Neural crest cell (in vitro differentiated cells): ENCODE measurements at places on chromosomes 5 and 9. TPM values are rescaled to one million over a fixed set of nuclear protein-coding genes. Genes with fewer than 3 reads are reported as not detected.
A peak's percentile ranks its signal among the peaks of the same experiment; 100 is the strongest.

HTR4 gene
- total RNA-seq = not detected in 2 replicates

- DNase-seq = no peak
Observed at GRCh38 chr9:98230304-98230703, 25.1 kb downstream of the TBC1D2 start.

- no peak for DNase-seq
Observed at GRCh38 chr5:132364319-132364718, 5.2 kb upstream of the SLC22A5 start.

GRCh38 chr9:18075253-18075952 lies 398.6 kb upstream of the ADAMTSL1 start:
- no peak for DNase-seq

DNA sequence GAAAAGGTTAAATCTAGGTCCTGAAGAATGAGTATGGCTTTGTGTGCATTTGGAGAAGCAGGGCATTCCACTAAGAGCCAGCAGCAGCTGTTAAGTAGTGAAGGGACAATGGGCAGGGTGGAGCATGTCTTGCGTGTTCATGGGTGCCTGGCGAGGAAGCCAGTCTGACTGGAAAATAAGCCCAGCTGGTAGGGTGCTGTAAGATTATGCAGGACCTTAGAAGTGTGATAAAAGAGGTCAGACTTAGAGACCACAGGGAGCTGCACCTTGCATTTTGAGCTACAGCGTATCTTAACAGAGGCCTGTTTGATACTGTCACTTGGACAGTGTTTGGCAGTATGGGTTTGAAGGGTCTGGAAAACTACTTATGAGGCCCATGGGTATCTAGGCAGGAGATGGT lies 131.7 kb upstream of the ELL2 start:
- no peak for DNase-seq

DNA sequence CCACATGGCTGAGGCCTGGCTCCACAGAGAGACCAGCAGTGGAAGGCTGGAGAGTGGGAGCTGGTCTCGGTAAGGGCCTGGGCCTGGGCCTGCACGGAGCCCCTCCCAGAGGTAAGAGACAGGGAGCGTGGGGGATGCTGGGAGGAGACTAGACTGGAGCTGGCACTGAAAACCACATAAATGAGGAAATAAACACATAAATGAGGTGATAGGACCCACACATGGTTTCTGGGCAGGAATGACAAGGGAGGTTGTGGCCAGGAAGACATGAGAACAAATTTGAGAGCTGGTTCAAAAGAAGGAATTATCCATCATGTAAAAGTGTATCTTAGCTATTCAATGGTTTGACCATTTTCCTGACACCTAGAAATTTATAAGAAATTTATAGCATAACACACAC lies 451.7 kb upstream of the DAP start:
- no peak for DNase-seq

GRCh38 chr9:130624154-130624553 lies 40.2 kb upstream of the PRDM12 start:
- no peak for DNase-seq

DNA sequence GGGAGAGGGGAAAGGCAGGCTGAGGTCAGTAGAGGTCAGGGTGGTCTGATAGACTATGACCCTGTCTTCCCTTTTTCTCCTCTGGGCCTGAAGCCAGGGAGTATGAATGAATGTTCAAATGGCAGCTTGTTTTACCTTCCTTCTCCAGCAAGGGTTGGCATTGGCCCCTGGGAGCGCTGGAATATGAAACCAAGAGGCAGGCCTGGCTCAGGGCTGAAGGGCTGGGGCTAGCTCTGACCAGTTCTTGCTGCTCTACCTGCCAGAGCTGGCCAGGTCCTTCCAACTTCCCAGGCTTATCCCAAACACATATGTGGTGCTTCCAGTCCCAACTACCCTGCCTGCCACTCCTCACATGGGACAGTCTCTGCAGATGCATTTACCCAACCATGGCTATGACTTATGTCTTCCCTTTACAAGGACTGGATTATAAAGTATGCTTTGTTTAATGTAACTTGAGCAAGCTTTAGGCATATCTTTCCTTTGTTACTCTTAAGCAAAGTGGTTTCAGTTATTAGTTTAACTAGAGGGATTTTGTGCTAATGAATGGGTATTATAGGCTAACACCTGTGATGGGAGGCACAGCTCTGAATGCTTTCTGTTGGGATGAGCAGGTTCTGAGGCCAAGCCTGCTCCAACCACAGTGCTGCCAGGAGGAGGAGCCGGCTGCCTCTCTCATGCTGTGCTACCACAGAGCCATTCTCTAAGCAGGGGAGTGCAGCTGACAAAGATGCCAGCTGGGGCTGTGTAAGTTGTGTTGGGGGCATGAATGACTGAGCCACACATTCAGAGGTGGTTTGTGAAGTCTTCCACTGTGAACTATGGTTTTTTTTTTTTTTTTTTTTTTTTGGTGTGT lies 6.1 kb downstream of the CCNI2 start:
- DNase-seq = no peak

MLLT3 gene
- total RNA-seq = 53.7 and 57.3 TPM in 2 replicates

DNA sequence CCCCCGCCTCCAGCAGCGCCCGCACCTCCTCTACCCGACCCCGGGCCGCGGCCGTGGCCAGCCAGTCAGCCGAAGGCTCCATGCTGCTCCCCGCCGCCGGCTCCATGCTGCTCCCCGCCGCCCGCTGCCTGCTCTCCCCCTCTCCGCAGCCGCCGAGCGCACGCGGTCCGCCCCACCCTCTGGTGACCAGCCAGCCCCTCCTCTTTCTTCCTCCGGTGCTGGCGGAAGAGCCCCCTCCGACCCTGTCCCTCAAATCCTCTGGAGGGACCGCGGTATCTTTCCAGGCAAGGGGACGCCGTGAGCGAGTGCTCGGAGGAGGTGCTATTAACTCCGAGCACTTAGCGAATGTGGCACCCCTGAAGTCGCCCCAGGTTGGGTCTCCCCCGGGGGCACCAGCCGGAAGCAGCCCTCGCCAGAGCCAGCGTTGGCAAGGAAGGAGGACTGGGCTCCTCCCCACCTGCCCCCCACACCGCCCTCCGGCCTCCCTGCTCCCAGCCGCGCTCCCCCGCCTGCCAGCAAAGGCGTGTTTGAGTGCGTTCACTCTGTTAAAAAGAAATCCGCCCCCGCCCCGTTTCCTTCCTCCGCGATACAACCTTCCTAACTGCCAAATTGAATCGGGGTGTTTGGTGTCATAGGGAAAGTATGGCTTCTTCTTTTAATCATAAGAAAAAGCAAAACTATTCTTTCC lies 19.3 kb downstream of the CDKN2A start:
- DNase-seq = no peak

SV2C gene
- 0.33 and 0.66 TPM in 2 replicates for total RNA-seq

DNA sequence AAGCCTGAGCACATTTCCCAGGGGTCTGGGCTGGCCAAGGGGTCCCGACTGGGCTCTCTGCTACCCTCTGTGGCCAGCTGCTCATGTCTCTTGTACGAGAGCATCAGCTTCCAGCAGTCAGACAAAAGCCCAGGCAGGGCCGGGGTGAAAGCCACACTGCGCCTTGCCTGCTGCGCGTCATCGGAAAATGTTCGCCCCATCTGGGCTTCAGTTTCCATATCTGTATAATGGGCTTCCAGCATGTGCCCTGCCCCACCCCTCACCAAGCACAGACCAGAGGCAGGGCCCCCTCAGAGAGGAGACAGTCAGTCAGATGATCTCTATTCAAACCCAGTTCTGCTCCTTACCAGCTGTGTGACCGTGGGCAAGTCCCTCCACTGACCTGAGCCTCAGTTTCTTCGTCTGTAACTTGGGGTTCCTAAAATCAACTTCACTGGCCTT lies 8.0 kb upstream of the GRHPR start:
- DNase-seq = no peak

C9orf50 gene
- total RNA-seq = 0.26 and 0.27 TPM in 2 replicates

DNA sequence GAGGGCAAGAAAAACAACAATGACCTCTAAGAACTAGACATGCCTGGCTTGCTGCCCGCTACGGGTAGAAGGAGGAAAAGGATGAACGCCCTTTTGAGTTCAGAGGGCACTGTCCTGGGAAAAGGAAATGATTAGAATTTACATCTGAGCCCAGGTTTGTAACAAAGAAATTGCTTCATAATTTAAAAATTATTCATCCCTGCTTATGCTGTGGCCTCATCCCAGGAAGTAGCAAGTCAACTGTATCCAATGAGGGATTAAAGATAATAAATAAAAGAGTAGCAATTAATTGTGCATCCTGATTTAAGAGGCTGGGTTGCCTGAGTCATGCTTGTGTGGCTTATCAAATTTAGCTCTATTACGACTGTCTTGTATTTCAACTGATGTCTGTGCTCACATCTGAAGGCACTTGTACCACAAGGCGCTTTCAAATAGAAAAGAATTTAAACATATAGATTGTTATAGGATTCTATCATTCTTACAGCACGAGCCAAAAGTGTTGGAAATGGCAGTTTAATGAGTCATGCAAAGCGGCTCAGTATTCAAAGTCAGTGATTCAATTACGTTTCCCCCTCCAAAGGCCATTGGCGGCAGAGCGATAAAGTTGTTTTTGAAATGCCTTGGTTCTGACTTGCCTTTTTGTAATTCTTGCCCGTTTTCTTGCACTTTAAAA lies 40.0 kb upstream of the DMRT1 start:
- DNase-seq = no peak

SPATA31C1 gene
- total RNA-seq = 1.4 and 1.9 TPM in 2 replicates

- no peak for DNase-seq
Observed at GRCh38 chr5:17400724-17401469, 97.1 kb upstream of the TAF11L2 start.

- no peak for DNase-seq
Observed at GRCh38 chr9:120480707-120481106, 99.3 kb downstream of the CDK5RAP2 start.

F2RL2 gene
- total RNA-seq = not detected in 2 replicates

DNA sequence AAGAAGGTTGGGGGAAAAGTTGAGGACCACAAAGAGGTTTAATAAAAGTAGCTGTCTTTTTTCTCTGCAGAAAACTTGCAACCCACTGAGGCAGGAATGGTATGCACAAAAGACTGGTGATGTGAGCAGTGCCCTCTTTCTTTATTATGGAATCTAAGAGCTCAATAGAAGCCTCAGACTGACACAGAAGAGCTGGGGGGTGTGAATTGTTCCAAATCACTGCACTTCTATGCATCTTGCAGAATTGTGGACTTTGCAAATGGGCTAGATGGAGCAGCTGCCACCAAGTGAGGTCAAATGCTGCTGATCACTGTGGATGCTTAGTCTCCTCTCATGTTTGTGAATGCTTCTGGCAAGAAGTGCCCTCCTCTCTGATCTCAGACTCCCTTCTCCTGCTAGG lies 227.1 kb downstream of the ZSWIM6 start:
- no peak for DNase-seq

DNA sequence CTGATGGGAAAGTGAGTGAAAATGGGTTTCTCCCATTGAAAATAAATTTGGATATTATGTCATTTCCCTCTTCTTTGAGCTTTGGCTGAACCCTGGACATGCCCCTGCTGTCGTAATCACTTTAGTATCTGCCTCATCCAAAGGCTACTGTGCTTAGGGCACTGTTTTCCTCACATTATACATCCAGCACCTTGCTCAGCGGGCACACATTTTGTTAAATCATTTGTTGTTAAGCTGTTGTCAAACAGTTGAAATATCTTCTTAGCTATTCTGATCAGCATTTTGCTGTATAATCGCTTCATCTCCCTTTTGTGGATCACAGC lies 352.7 kb upstream of the CD180 start:
- no peak for DNase-seq

- DNase-seq = no peak
Observed at GRCh38 chr5:137612576-137612975, 113.5 kb upstream of the SPOCK1 start.

DNA sequence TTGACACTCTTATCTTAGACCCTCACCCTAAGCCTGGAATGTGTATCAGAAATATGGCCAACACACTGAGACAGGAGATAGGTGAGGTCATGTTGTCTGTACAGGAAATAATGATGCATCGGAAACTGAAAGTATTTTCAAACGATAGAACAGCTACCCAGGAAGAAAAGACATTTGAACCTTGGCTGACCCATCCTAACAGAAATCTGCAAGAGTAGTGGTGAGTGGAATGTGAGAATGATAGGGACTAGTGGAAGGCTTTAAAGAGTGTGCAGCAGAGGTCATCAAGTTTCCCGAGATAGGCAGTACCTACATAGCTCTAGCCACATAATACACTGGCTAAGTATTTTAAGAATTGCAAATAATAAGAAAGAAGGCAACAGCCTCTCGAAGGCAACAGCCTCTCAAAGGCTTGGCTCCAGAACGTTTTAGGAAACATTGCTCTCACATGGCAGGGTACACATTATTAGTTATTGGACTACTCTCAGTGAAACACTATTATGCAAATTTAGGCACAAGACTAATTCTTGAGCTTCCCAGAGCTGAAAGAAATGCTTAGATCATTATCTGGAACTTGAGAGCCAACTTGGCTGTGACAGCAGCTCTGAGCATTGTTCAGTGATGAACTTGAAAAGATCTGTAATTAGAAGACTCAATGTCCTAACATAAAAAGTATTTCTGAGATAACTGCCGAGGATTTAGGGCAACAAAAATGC lies 133.1 kb upstream of the FBXL7 start:
- no peak for DNase-seq

FAM78A gene
- total RNA-seq = 3.8 and 4.4 TPM in 2 replicates

- no peak for DNase-seq
Observed at GRCh38 chr5:63323926-63324325, 638.3 kb downstream of the HTR1A start.

GRCh38 chr5:57117596-57117995 lies 56.3 kb upstream of the GPBP1 start:
- DNase-seq = no peak

STX17 gene
- total RNA-seq = 24.3 and 25.2 TPM in 2 replicates

GRCh38 chr5:14721990-14722656 lies 57.6 kb downstream of the OTULIN start:
- no peak for DNase-seq

GRCh38 chr5:82225525-82226172 lies 52.5 kb downstream of the RPS23 start:
- DNase-seq = peak; percentile 79

DNA sequence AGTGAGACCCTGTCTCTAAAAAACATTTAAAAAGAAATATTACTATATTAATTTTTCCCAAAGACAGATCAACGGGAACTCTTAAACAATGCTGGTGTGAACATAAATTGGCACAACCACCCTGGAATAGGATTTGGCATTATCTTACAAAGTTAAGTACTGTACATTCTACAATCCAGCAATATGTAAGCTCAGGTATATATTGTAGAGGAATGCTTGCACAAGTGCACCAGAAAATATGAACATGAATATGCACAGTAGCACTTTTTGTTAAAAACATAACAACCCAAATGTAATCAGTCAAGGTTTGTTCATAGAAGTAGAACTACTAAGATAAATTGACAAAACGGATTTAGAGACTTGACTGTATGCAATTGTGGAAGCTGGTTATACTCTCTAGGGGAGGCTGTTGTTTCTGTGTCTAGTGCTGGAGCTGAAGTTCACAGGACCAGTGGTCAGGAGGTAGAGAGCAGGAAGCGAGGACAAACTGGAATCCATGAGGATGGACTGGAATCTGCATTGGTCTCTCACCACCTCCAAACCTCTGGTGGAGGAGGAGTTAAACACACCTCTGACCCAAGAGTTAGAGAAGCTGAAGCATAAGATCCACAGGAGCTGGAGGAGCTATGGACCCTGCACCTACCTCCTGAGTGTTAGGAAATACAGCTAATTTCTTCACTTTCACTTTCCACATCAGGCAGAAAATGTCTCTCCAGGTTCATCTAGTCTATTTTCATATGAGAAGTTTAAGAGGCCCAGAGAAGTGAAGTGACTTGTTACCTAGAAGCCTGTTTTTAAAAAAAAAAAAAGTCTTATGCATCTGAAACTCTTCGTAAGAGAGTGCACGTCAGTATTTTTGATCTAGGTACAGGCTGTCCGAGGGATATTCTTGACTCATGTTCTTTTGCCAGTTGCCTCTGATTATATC lies 20.3 kb upstream of the RIC1 start:
- DNase-seq = no peak

- DNase-seq = no peak
Observed at GRCh38 chr9:32906213-32906612, 95.2 kb downstream of the APTX start.
